ENCODE measurements at places on chromosomes 11 and 22. TPM values are rescaled to one million over a fixed set of nuclear protein-coding genes. Genes with fewer than 3 reads are reported as not detected.

Gene TMEM191B
- not detected for total RNA-seq

Gene EIF1AD
- 46.0 TPM for total RNA-seq

Gene TREH
- total RNA-seq: not detected

Gene DAGLA
- total RNA-seq: 3.3 TPM
